Left lung (tissue), 14 donors: ENCODE measurements at places on chromosomes 16 and 17. TPM values are rescaled to one million over a fixed set of nuclear protein-coding genes. Genes with fewer than 3 reads are reported as not detected.

DNA sequence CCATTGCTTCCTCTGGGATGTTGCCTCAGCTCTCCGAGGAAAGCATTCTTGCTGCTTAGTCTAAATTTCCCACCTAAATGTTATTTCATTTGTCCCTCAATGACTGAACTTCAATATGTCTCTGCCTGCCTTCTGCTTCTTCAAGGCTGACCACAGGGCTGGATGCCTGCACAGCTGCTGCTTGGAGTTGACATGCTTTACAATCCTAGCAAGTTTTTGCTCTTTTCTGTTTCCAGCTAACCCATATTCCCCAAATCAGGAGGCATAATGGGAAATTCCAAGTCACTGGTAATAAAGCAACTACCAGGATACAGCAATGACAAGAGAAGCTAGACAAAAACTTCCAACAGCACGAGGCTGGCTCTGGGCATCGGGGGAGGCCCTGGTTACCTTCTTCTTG, 48.9 kb downstream of the GTF3C1 start:
- no peak for DNase-seq
- H3K27ac ChIP-seq: no peak overlapping the region
- no peaks in the 10 kb centered on the region for H3K27me3 ChIP-seq
- H3K4me1 ChIP-seq: no peaks in the 10 kb centered on the region
- no peaks in the 10 kb centered on the region for H3K36me3 ChIP-seq

DNA sequence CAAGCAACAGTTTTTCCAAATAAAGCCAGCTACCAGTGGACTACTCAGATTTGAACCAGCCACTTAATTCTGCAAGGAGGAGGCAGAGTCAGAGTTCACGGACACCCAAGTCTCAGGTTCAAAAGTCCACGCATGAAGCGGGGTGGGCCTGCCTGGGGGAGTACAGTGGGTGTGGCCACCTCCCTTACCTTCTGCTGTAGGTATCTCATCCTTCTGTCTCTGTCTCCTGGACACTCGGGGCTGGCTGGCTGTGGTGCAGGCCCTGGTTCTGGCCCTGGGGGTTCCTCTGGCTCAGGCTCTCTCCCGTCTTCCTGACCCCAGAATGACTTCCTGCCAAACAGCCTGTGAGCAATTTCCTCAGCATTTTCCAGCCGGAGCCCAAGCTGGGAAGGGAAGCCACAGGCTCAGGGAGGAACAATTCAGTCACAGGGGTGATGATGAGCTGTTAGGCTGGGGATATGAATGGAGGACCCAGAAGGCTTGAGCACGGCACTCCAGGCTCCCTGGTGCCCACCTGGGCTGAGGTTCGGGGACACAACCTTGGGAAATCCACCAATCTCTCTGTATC, 101.9 kb downstream of the LITAF start:
- H3K4me1 ChIP-seq: no peaks in the 10 kb centered on the region
- no peak overlapping the region for H3K27ac ChIP-seq
- H3K36me3 ChIP-seq: no peaks in the 10 kb centered on the region

DNA sequence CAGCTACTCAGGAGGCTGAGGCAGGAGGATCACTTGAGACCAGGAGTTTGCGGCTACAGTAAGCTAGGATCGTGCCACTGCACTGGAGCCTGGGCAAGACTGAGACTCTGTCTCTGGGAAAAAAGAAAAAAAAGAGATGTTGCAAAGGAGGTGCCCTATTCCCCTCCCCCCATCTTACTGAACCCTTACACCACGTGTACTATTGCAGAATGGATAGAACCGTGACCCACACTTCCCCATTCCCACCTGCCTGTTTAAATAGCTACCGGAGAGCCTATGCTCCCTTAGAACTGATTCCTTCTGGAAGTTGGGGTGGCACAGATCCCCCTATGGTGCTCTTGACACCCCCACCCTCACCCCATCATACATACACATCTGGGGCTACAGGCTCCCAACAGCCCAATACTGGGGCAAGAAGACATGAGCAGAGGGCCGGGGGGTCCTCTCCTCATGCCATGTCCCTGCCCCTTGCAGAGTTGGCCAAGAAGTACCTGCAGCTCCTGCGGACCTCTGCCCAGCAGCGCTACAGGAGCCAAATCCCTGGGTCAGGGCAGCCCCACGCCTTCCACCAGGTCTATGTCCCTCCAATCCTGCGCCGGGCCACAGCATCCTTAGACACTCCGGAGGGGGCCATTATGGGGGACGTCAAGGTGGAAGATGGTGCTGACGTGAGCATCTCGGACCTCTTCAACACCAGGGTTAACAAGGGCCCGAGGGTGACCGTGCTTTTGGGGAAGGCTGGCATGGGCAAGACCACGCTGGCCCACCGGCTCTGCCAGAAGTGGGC, 35.7 kb downstream of the NLRC5 start:
- peak overlapping the region; percentile 73 for H3K27ac ChIP-seq
- no peaks in the 10 kb centered on the region for H3K36me3 ChIP-seq
- no peak for DNase-seq
- no peak overlapping the region for H3K4me3 ChIP-seq

GRCh38 chr16:66294507-66294906, 72.0 kb upstream of the CDH5 start:
- no peak overlapping the region for H3K27ac ChIP-seq
- no peaks in the 10 kb centered on the region for H3K4me1 ChIP-seq
- H3K4me3 ChIP-seq: no peak overlapping the region
- no peaks in the 10 kb centered on the region for H3K36me3 ChIP-seq
- no peaks in the 10 kb centered on the region for H3K27me3 ChIP-seq

- H3K27ac ChIP-seq: no peak overlapping the region
- no peak for DNase-seq
- no peak overlapping the region for H3K4me3 ChIP-seq
- H3K36me3 ChIP-seq: no peaks in the 10 kb centered on the region
- H3K27me3 ChIP-seq: no peaks in the 10 kb centered on the region
- no peaks in the 10 kb centered on the region for H3K4me1 ChIP-seq
Observed at GRCh38 chr17:801660-802059, 19.5 kb downstream of the MRM3 start.

GRCh38 chr17:70295329-70295728, 126.0 kb downstream of the KCNJ2 start:
- H3K27ac ChIP-seq: no peak overlapping the region
- DNase-seq: no peak
- no peaks in the 10 kb centered on the region for H3K36me3 ChIP-seq
- no peak overlapping the region for H3K4me3 ChIP-seq
- H3K27me3 ChIP-seq: no peaks in the 10 kb centered on the region

GRCh38 chr16:69005641-69006355, 99.7 kb upstream of the HAS3 start:
- no peaks in the 10 kb centered on the region for H3K36me3 ChIP-seq
- H3K27ac ChIP-seq: no peak overlapping the region
- no peak for DNase-seq
- no peaks in the 10 kb centered on the region for H3K4me1 ChIP-seq

GRCh38 chr16:1033128-1033679, 39.3 kb upstream of the SSTR5 start:
- H3K27ac ChIP-seq: no peak overlapping the region
- H3K4me3 ChIP-seq: no peak overlapping the region
- no peaks in the 10 kb centered on the region for H3K4me1 ChIP-seq
- H3K36me3 ChIP-seq: no peaks in the 10 kb centered on the region

DNA sequence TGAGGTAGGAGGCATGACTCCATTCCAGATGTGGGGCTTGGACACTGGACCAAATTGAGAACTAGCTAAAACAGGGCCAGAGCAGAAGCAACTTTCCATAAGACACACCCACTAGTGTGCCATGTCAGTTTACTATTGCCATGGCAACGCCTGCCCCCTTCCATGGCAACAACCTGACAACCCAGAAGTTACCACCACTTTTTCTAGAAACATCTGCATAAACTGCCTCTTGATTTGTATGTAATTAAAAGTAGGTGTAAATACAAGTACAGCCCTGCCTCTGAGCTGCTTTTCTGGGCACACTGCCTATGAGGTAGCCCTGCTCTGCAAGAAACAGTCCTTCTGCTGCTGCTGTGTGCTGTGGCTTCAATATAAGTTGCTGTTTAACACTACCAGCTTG, 19.5 kb upstream of the SCNN1B start:
- no peaks in the 10 kb centered on the region for H3K27me3 ChIP-seq
- no peaks in the 10 kb centered on the region for H3K36me3 ChIP-seq
- H3K4me3 ChIP-seq: no peak overlapping the region
- no peak for DNase-seq
- H3K27ac ChIP-seq: no peak overlapping the region
- no peaks in the 10 kb centered on the region for H3K4me1 ChIP-seq

GRCh38 chr17:42979511-42980273, at the start of gene PTGES3L:
Gene PTGES3L (minus strand): TSS chr17:42980080. CDS start chr17:42980053, 27 bp downstream.
- H3K27me3 ChIP-seq: no peaks in the 10 kb centered on the region
- peaks cover 42% of the 10 kb centered on the region for H3K4me1 ChIP-seq

DNA sequence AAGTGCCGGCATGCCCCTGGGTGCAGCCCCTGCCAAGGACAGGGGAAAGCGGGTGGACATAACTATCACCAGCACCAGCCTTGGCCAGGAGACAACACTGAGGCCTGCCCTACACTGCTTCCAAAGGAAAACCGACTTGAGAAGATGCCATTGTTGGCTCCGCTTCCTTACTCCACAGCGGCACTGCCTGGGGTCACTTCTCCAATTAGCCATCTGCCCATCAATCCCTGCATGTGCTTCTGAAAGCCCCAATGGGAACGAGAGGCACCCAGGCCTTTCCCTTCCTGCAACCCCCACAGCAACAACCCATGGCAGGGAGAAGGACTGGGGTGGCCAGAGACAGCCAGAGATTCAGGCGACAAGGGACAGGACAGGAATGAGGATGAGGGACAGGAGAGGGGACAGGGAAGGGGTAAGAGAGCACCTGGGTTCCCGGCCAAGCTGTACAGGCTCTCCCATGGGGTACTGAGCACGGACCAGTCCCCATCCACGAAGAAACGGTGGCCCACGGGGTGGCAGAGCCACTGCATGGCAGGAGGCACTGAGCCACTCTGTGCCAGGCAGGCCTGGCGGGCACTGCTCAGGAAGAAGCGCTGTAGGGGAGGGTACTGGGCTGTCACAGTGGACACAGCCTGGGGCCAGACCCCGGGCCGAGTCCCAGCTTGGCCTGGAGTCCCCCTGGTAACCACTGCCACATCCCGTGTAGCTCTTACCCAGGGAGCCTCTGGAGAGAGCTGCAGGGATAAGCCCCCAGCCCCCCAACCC, 21.2 kb downstream of the SREBF1 start:
- peaks cover 23% of the 10 kb centered on the region for H3K4me1 ChIP-seq
- H3K27ac ChIP-seq: no peak overlapping the region
- no peaks in the 10 kb centered on the region for H3K36me3 ChIP-seq
- H3K27me3 ChIP-seq: no peaks in the 10 kb centered on the region

- H3K4me1 ChIP-seq: peaks cover 41% of the 10 kb centered on the region
- H3K36me3 ChIP-seq: no peaks in the 10 kb centered on the region
- H3K27me3 ChIP-seq: peaks cover 63% of the 10 kb centered on the region
- no peak for DNase-seq
Observed at GRCh38 chr17:39629494-39629880, 2.7 kb downstream of the PPP1R1B start.

DNA sequence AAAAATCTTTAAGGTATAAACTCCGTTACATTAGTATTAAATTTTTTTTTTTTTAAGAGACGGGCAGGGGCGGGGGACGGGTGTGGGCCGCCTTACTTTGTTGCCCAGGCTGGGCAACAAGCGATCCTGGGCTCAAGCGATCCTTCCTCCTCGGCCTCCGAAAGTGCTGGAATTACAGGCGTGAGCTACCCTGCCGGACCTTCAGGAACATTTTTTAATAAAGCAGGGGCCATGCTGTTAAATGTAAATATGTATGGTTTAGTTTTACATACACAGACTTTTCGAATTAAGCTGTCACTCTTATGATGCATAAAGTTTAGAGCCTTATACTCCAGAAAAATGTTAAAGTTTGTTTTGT, 2.4 kb downstream of the PPM1D start:
- peaks cover 63% of the 10 kb centered on the region for H3K4me1 ChIP-seq
- peak overlapping the region; percentile 97 for H3K4me3 ChIP-seq
- H3K27me3 ChIP-seq: no peaks in the 10 kb centered on the region
- no peak for DNase-seq
- no peak overlapping the region for H3K27ac ChIP-seq

DNA sequence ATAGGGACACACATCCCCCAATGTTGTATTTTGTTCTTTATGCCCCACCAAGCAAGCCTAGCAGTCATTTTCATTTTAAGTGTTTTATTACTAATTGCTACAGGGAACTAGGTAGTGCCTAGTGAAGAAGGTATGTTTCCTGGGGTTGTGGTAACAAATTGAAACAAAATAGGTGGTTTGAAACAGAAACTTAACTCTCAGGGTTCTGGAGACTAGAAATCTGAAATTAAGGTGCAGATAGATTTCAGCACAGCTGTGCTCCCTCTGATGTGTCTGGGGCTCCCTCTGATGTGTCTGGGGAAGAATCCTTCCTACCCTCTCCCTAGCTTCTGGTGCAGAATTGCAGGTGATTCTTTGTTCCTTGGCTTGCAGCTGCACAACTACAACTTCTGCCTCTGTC, 390.1 kb downstream of the ZFHX3 start:
- no peak overlapping the region for H3K4me3 ChIP-seq
- H3K36me3 ChIP-seq: no peaks in the 10 kb centered on the region
- no peak for DNase-seq
- no peaks in the 10 kb centered on the region for H3K4me1 ChIP-seq
- no peaks in the 10 kb centered on the region for H3K27me3 ChIP-seq

DNA sequence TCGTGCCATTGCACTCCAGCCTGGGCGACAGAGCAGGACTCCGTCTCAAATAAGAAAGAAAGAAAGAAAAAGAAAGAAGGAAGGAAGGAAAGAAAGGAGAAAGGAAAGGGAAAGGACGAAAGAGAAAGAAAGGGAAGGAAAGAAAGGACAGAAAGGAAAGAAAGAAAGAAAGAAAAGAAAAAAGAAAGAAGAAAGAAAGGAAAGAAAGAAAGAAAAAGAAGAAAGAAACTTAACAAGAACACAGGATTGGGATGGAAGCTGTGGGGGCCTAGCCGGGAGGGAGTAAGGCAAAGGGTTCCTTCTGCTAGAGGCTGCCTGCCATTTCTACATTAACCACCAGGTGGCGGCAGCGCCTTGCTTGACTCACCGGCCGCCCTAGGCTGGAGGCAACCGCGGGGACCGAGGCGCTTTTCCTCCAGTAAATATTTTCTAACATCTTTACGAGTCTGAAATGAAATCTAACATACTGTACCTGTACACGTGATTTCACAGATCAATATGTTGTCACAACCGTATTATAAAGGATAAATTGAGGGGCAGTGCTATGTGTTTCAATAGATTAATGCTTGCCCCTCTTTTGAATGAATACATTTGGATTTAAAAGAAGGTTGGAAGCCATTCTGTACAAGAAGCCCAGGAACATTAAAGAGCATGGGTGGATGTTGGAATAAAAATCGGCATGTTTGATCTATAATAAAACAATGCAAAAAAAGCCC, 6.1 kb downstream of the GJD3 start:
- peaks cover 34% of the 10 kb centered on the region for H3K27me3 ChIP-seq
- no peaks in the 10 kb centered on the region for H3K36me3 ChIP-seq
- DNase-seq: peak; percentile 80
- peak overlapping the region; percentile 8 for H3K4me3 ChIP-seq
- no peaks in the 10 kb centered on the region for H3K4me1 ChIP-seq

The PRRT2 gene
- total RNA-seq: 3.1 TPM

The GPR142 gene
- total RNA-seq: not detected

The TNFRSF17 gene
- total RNA-seq: 1.2 TPM

The GNAO1 gene
- total RNA-seq: 1.3 TPM

The LIMD2 gene
- 30.7 TPM for total RNA-seq

The KRTAP2-2 gene
- total RNA-seq: not detected
